ENCODE measurements at places on chromosomes 1 and 21.

DNA sequence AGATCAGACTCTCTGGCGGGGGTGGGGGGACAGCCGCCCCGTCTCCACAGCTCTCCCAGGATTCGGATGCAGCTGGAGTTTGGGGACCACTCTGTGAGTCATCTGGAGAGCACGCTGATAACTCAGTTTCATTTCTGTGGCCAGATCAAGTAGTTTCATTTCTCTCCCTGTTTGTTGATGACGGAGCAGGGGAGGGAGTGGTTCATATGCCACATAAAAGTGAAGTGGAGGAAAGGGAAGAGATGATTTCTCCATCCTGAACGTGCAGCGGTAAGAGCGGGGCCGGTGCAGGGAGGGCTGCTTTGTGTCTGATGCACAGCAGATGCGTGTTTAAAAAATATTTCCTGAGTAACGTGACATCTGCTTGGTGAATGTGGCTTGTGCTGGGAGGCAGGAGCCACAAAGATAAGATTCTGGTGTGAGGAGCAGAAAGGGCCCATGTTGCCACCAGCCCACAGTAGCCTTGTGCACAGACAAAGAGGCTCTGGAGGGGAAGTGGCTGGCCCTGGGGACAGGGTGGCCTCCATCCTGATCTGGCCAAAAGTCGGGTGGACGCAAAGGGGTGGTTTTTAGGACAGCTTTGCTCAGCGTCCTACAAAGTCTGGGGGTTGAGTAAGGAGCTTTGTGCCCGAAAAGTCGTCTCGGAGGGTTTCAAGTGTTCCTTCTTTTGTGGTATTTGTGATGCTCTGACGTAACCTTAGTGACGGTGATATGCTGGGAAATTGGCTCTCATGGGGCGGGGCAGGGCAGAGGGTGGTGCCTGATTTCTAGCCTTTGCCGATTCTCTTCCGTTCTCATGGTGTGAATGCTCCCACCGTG, at the start of gene MX2:
Gene MX2 (plus strand): TSS at position 242 of the 819 bp plus-strand sequence. CDS start 14,880 bp downstream, outside the sequence.
- peaks cover 19% of the 10 kb centered on the region for H3K27me3 ChIP-seq
- peaks cover 17% of the 10 kb centered on the region for H3K4me1 ChIP-seq
- no peaks in the 10 kb centered on the region for H3K36me3 ChIP-seq
- DNase-seq = no peak

DNA sequence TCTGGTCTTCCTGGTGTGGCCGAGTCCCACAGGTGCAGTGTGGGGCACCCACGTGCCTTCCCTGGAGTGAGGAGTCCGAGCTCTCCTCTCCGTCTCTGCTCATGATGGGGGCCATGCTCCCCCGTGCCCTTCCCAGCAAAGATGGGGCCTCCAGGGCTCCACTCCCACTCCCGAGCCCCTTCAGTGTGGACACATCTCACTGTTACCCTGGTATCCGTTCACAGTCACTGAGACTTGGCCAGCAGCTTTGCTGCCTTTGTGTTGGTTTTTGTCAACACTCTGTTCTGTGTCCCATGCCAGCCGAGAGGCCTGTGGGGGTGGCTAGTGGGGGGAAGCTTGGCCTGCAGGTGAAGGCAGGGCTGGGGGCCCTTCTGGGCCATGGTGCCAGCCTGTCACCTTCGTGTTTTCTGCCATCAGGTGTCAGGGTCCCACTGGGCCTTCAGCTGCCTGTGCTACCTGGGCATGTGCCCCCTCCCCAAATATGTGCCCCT, 46.9 kb upstream of the POFUT2 start:
- no peak overlapping the region for H3K27ac ChIP-seq
- peaks cover 22% of the 10 kb centered on the region for H3K27me3 ChIP-seq
- H3K4me3 ChIP-seq = no peak overlapping the region
- no peaks in the 10 kb centered on the region for H3K36me3 ChIP-seq

DNA sequence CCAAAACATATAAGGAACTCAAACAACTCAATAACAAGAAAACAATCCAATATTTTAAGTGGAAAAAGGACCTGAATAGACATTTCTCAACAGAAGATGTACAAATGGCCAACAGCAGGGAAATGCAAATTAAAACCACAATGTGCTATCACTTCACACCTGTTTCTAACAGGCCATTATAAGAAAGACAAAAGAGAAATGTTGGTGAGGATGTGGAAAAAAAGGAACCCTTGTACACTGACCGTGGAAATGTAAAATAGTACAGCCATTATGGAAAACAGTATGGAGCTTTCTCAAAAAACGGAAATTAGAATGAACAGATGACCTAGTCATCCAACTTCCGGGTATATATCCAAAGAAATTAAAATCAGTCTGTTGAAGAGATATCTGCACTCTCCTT, 37.8 kb upstream of the CD2 start:
- H3K27me3 ChIP-seq = no peaks in the 10 kb centered on the region
- no peaks in the 10 kb centered on the region for H3K36me3 ChIP-seq
- no peak for DNase-seq
- peaks cover 29% of the 10 kb centered on the region for H3K4me1 ChIP-seq
- no peak overlapping the region for H3K27ac ChIP-seq
- no peak overlapping the region for H3K4me3 ChIP-seq

DNA sequence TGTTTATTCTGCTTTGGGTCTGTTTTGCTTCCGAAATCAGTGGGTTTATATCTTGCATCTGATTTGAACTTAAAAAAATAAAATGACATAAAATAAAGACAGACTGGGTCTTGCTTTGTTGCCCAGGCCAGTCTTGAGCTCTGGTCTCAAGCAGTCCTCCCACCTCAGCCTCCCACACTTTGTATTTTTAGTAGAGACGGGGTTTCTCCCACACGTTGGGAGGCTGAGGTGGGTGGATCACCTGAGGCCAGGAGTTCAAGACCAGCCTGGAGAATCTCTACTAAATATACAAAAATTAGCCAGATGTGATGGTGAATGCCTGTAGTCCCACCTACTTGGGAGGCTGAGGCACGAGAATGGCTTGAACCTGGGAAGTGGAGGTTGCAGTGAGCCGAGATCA, 5.9 kb downstream of the ZYG11A start:
- no peak overlapping the region for H3K4me3 ChIP-seq
- H3K4me1 ChIP-seq = no peaks in the 10 kb centered on the region
- no peak for DNase-seq
- H3K36me3 ChIP-seq = no peaks in the 10 kb centered on the region

- H3K4me1 ChIP-seq = peaks cover 3% of the 10 kb centered on the region
- no peak overlapping the region for H3K4me3 ChIP-seq
- peaks cover 40% of the 10 kb centered on the region for H3K36me3 ChIP-seq
- no peak overlapping the region for H3K27ac ChIP-seq
- H3K27me3 ChIP-seq = no peaks in the 10 kb centered on the region
- DNase-seq = no peak
Measured at GRCh38 chr1:55196433-55197035, 18.6 kb downstream of the USP24 start.

DNA sequence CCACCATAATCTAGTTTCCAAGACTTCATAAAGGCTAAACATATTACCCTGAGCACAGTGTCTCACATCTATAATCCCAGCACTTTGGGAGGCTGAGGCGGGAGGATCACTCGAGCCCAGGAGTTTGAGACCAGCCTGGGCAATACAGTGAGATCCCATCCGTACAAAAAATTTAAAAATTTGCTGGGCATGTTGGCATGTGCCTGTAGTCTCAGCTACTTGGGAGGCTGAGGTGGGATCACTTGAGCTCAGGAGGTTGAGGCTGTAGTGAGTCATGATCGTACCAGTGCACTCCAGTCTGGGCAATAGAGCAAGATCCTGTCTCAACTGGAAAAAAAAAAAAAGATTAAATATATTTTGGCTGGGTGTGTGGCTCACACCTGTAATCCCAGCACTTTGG, 90.1 kb downstream of the PTPN14 start:
- H3K27ac ChIP-seq = no peak overlapping the region
- no peak for DNase-seq
- H3K36me3 ChIP-seq = peaks cover 24% of the 10 kb centered on the region
- peaks cover 33% of the 10 kb centered on the region for H3K4me1 ChIP-seq
- no peak overlapping the region for H3K4me3 ChIP-seq
- H3K27me3 ChIP-seq = no peaks in the 10 kb centered on the region

DNA sequence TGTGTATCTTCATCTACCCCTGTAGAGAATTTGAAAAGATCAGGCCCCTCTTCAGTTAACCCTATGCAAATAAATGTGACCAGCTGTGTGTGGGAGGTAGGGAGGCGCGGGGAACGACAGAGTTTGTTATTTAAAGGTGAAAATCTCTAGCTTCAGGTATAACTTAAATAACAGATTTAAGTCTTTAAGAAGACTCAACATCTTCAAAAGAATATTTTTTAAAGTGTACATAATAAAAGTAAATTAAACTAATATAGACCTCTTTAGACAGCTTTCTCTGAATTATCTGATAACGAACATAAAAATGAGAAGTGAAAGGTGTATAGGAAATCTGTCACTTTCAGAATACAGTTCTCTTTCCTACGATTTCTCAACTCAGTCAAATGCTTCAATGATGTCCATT, 16.0 kb downstream of the ANGPTL3 start:
- DNase-seq = no peak
- H3K27ac ChIP-seq = no peak overlapping the region
- peaks cover 40% of the 10 kb centered on the region for H3K36me3 ChIP-seq
- H3K27me3 ChIP-seq = no peaks in the 10 kb centered on the region
- H3K4me1 ChIP-seq = no peaks in the 10 kb centered on the region

- no peak for DNase-seq
- H3K27ac ChIP-seq = no peak overlapping the region
- no peaks in the 10 kb centered on the region for H3K27me3 ChIP-seq
- no peaks in the 10 kb centered on the region for H3K36me3 ChIP-seq
Measured at GRCh38 chr21:44400791-44401385, 47.5 kb downstream of the TRPM2 start.

GRCh38 chr21:27564684-27565301, 597.9 kb upstream of the ADAMTS5 start:
- no peaks in the 10 kb centered on the region for H3K27me3 ChIP-seq
- DNase-seq = peak; percentile 23
- peaks cover 8% of the 10 kb centered on the region for H3K4me1 ChIP-seq

DNA sequence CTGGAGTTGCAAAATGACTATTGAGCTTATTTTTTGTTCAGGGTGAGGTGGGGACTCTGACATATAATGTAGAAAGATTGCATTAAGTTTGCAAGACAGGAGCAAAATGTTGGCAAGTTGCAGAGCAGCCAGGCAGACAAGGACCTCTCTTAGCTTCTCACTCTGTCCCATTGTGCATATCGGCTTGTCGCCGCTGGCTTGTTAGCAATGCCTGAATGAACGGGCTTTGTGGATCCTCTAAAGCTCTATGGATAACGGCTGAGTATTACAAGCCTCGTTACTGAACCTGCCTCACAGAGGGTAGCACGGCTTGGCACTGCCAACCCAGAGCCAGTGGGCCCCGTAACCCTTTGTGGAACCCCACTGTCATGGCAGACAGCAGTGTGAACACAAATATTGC, 68.4 kb downstream of the TNR start:
- H3K4me3 ChIP-seq = no peak overlapping the region
- no peaks in the 10 kb centered on the region for H3K36me3 ChIP-seq
- no peak for DNase-seq
- H3K27me3 ChIP-seq = peaks cover 28% of the 10 kb centered on the region
- H3K4me1 ChIP-seq = peaks cover 12% of the 10 kb centered on the region

DNA sequence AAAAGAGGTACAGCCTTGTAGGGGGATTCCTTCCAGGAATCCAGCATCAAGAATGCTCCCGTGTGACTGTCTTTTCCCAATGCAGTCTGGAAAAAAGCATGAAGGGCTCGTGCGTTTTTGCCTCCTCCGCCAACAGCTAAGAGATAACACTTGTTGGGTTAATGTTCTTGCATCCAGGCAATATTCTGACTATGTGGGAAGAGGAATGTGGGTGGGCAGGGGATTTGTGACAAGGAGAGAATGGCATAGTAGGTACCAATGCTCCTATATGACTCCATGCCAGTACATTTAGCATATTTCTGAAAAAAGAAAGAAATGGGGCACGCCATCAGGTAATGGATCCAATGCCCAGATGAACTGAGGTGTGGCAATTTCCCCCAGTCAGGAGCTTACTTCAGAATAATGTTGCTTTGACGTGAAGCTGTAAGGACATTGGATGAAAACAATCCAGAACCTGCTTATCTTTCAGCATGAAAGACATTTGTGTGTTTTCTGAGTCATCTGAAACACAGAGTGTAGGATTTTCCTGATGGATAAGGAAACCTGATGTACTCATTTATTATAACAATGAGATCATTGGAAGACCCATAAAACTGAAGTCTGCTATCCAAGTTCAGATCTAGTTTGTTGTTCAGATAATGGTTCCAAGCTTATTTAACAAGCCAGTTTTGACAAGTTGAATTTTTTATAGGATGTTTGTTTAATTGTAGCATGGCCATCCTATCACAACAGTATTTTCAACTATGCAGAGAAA, 105.5 kb downstream of the LYPLAL1 start:
- no peaks in the 10 kb centered on the region for H3K27me3 ChIP-seq
- DNase-seq = no peak
- no peak overlapping the region for H3K4me3 ChIP-seq
- H3K36me3 ChIP-seq = peaks cover 30% of the 10 kb centered on the region
- no peak overlapping the region for H3K27ac ChIP-seq
- peaks cover 24% of the 10 kb centered on the region for H3K4me1 ChIP-seq

GRCh38 chr1:17488995-17489767, 49.7 kb upstream of the RCC2 start:
- peak overlapping the region; percentile 65 for H3K27ac ChIP-seq
- peaks cover 26% of the 10 kb centered on the region for H3K4me1 ChIP-seq
- no peak overlapping the region for H3K4me3 ChIP-seq
- peaks cover 6% of the 10 kb centered on the region for H3K27me3 ChIP-seq
- H3K36me3 ChIP-seq = no peaks in the 10 kb centered on the region
- peak; percentile 7 for DNase-seq

DNA sequence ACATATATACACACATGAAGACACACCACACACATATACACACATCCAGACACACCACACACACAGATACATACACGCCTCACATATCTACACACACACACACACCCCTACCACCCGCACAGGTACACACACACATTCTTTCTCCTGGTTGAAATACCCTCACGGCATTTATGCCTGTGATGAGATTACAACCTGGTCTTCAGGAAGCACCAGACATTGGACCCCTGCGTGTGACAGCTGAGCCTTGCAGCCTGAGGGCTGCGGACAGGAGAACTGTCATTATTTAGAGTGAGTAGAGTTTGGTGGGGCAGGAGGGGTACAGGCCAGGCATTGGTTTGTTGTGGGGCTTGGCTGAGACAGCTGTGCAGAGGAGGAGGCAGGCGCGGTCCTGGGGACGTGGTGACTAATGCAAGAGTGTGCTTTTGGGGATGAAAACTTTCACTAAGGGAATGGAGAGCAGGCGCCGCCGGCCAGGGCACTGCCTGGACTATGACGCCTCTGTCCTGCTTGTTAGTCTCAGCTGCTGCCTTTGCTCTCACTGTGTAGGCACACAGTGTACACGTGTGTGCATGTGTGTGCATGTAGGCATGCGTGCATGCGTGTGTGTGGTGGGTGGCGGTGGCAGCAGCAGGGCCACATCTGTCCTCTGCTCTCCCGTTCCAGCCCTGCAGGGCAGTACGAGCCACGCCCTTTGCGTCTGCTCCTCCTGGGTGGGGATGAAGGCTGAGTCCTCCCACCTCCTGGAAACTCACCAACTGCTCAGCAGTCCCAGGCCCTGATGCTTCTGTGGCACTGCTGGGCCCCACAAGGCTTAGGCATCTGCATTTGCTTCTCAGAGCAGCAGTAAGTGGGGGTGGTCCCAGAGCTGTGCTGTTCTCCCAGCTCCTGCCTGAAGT, 57.6 kb downstream of the SPSB1 start:
- H3K4me1 ChIP-seq = peaks cover 78% of the 10 kb centered on the region
- H3K27me3 ChIP-seq = peaks cover 3% of the 10 kb centered on the region
- H3K27ac ChIP-seq = peak overlapping the region; percentile 90
- no peaks in the 10 kb centered on the region for H3K36me3 ChIP-seq

- DNase-seq = peak; percentile 61
- peaks cover 8% of the 10 kb centered on the region for H3K4me1 ChIP-seq
- H3K27me3 ChIP-seq = no peaks in the 10 kb centered on the region
- H3K36me3 ChIP-seq = no peaks in the 10 kb centered on the region
Measured at GRCh38 chr1:192445839-192446489, 129.2 kb downstream of the RGS21 start.
